ENCODE measurements at places on chromosomes 1 and 21.

- DNase-seq, result no peak
These were observed 4.0 kb upstream of the CEP350 start for GRCh38 chr1:179950651-179951050.

DNA sequence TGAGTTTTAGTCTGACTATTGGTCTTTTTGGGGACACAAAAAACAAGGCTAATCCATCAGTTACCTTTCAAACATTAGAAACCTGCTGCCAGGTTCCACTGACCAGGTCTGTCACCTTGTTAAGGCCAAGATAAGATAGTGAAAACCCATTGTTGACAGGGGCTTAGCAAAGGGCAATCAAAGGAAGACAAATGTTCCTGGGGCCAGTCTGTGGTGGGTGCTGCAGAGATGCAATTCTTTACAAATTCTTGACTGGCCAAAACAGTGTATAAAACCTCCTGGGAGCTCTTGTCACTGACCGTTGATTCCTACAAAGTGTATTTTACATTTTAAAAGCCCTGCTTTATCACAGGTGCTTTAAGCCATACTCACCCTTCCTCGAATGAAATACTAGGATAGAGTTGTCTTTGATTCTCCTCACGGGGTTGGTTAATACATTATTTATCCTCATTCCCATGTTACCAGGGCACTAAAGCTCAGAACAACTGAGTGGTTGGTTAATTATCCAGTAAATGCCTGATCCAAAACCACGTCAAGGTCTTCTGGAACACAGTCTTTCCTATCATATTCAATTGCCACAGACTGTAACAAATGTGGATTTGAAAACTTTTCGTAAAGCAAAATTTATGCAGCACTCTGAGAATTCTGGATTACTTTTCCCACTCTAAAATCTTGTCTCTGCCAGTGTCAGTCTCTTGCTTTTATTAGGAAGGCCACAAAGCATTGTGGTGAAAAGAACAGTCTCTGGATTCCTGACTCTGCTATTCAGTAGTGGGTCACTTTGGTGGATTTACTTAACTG is 77.2 kb downstream of the NRIP1 start:
- no peak for DNase-seq

DNA sequence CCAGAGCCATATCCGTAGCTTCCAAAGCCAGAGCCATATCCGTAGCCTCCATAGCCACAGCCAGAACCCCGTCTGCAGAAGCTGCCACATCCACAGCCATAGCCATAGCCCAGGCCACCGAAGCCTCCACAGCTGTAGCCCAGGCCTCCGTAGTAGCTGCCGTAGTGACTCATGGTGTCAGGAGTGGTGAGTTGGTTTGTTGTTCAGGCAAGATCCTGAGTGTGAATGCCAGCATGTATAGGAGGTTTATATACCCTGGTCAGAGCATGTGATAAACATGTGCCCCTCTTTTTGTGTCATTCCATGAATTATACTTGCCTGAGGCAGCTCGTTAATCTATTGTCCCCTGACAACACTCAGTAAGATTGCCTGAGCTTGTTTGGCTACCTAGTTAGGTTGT is at the start of gene KRTAP19-1:
Gene KRTAP19-1, minus strand, starts transcription at position 223 of the 400 bp plus-strand sequence. Its CDS starts 50 bp downstream, at position 173.
- DNase-seq, result no peak

DNA sequence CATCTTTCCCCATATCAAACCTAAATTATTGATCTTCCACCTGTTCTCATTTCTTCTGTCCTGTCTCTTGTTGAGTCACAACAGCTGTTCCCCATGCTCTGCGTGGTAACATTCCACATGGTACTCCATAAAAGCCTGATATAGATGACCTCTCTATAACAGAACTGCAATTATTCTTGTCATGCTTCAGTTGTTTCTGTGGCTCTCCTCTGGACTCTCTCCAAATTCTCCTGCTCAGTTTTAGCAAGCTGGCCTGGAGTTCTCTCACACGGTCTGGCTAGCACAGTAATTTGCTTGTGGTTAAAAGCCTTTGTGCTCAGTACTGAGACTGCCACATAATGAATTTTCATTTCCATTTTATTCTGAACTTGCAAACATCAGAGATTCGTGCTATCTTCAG is 10.6 kb upstream of the LRRC39 start:
- no peak for DNase-seq

GRCh38 chr1:21706151-21706835 is 37.1 kb upstream of the RAP1GAP start:
- no peak for DNase-seq

- DNase-seq, result no peak
These were observed 43.4 kb upstream of the FBXO28 start for GRCh38 chr1:224070521-224070920.

DNA sequence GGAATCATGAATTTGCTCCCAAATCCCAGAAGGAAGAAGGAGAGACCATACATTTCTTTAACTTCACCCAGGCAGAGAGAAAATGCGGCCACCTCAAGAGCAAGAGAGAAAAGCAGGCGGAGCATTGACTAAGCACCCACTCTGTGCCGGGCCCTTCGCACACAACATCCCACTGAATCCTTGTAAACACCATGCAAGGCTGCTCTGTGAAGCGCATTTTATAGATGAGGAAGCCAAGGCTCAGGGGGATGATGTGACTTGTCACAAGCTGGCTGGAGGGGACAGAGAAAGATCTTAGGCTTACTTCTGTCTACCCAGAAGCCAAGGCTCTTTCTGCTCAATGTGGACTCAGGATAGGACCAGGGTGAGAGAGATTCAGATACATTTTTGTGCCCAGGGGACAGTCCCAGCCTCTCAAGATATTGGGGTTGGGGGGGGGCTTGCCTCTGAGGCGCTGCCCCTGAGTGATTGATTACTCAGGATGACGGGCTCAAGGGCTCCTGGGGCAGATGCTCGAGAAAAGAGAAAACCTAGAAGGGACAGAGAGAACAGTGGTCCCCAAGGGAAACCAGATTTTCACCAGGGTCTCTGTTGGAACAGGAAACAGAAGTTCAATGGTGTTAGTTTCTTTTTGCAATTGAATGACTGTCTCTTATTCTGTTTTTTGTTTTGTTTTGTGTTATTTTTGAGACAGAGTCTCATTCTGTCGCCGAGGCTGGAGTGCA is 19.5 kb downstream of the PADI2 start:
- DNase-seq, result no peak

- DNase-seq, result no peak
These were observed 183.1 kb upstream of the KAZN start for GRCh38 chr1:14415396-14415795.

DNA sequence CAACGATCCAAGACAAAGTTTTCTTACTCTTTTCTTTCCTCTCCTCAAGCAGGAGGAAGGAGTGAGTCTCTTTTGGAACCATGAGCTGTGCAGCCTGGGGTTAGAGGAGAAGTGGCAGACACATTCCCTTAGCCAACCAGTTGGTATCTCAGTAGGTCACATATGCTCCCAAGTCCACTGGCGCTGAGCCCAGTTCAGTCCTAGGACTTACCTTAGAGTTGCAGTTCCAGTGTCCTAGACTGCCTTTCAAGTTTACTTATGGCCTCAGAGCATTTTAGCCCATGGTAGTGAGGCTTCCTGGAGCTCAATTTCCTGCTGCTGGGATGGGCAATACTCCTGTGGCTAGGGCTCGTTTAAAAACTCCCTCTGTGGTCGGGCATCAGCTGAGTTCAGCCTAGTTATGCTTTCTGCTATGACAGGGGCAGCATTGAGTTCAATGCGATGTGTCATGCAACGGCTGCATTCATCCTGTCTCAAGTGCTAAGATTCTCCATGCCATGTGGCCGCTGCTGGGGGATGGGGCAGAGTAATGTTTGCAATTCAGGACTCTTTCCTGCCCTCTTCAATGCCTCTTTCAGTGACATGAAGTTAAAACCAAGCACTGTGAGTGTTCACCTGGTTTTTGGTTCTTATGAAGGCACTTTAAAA is 103.8 kb downstream of the LRRC7 start:
- no peak for DNase-seq

- peak; percentile 8 for DNase-seq
These were observed 41.1 kb upstream of the DUSP10 start for GRCh38 chr1:221782970-221783369.

- no peak for DNase-seq
These were observed 350.5 kb upstream of the VAMP3 start for GRCh38 chr1:7420470-7421100.

GRCh38 chr1:50156241-50157010 is 47.7 kb downstream of the ELAVL4 start:
- no peak for DNase-seq

GRCh38 chr1:242723044-242723716 is 198.7 kb upstream of the PLD5 start:
- DNase-seq, result no peak

DNA sequence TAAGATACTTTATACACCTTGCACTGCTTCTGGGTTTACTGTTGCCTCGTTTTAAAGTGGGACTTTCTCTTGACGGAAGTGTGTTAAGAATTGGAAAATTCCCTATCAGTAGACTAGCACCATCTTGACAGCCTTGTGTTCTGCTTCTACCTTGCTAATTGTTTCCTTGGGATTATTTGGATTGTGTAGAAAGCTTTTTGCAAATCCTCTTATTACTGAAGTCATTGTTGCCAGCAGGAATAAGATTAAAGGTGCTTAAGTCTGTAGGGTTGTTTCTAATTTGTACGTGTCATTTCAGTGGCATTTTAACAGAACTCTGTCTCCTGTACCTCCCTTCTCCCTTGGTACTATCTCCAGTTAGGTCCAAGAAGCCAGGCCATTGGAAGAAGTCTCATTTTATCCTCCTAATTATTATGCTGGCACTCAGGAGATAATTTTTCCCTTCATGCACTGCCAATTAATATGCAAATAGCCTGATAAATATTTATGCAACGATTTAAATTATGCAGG is 107.7 kb downstream of the POU2F1 start:
- DNase-seq, result no peak

- DNase-seq, result peak; percentile 5
These were observed 738.8 kb downstream of the PTPRU start for GRCh38 chr1:29975036-29975694.

GRCh38 chr1:219413536-219413935 is 199.4 kb downstream of the ZC3H11B start:
- no peak for DNase-seq

DNA sequence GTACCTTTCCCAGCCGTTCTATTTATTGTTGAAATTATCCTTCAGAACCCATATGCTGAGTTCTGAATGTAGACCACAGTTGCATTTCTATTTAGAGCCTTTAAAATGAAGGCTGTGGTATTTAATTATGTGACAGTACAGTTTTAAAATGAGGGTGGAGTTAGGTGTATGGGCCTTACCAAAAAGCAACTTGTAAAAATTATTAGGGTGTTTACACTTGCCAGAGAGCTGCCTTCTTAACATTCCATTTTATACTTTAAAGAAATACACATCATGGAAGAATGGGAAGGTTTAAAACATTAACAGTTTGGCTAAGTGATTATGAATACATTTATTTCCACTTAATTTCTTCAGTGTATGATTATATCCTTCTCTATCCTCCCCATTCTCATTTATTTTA is 75.7 kb downstream of the RASAL2 start:
- no peak for DNase-seq

DNA sequence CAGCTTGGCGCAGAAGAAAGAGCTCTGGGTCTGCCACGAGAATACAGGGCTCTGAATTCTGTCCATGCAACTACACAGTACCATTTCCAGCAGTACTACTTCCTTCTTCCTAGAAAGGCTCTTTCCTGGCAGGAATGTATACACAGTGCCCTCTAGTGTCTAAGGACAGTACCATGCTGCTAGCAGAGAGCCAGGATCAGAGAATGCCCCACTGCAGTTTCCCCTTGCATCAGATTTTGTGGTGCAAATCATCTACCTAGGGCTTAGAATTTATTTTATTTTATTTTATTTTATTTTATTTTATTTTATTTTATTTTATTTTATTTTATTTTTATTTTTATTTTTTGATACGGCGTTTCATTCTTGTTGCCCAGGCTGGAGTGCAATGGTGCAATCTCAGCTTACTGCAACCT is 50.8 kb downstream of the PAX7 start:
- DNase-seq, result peak; percentile 68

GRCh38 chr1:84159533-84160240 is 15.6 kb downstream of the PRKACB start:
- peak; percentile 8 for DNase-seq

DNA sequence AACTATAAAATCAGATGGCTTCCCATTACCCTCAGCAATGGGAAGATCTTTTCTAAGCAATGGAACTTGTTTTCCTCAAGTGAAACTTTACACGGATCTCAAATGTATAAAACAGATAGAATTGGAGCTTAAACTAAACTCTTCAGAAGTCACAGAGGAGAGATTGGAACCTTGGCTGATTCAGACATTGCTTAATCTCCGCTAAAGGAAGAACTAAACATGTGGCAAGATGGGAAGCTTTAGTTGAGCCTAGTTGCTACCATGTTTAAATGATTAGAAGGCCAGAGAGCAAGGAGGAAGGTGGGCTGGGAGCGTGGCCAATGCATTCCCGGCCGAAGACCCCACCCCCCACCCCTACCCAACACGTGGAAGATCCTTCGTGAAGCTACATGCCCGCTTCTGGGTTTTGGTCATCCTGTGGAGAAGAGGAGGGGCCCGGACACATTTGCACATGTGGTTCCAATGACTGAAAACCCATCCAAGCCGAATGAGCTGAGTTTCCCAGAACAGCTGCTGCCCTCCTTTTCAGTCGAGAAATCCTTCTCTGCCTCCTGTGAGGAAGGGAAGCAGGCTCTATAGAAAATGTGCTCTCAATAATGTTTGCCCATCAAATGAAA is 164.3 kb downstream of the MIS18A start:
- DNase-seq, result no peak

- DNase-seq, result peak; percentile 43
These were observed 6.5 kb downstream of the NR0B2 start for GRCh38 chr1:26907071-26907917.

DNA sequence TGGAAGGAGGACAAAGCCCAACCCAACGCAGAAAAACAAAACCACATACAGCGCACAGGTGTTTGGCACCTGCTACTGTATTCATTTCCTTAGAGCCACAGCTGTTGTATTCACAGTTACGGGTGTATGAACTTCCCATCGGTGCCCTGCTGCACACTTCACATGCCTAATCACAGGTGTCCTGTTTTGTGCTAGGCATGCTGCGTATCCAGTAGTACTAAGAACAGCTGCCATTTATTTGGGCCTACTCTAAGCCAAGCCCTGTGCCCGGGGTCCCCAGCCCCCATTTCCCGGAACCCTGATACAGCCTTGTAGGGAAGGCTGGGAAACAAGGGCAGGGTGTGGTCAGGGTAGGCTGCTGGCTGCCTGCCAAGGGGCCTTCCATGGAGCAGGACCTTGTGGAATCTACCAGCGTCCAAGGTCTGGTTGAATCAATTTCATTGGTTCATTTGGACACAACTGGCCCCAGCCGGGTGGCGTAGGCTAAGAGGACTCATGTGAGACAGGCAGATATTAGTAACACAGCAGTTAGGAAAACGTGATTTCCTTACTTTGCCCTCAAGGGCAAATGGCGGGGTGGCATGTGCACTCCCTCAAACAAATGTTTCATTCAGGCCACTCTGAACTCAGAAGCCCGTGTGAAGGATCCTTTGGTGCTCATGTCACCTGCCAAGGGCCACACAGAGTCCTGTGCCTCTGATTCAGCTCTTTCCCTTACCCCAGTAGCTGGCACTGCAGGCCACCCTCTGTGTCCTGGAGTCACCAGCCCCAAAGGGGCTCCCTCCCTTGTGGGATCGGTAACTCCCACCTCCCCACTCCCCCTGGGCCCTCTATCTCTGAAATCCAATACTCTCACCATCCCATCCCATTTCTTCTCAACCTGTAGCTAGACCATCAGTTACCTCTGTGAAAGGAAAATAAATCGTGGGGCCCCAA is 986 bp upstream of the RNF186 start:
- peak; percentile 76 for DNase-seq
